ENCODE measurements at places on chromosomes 1 and 21.

- DNase-seq, result no peak
These were observed 3.2 kb downstream of the LRRC42 start for GRCh38 chr1:53949023-53949990.

DNA sequence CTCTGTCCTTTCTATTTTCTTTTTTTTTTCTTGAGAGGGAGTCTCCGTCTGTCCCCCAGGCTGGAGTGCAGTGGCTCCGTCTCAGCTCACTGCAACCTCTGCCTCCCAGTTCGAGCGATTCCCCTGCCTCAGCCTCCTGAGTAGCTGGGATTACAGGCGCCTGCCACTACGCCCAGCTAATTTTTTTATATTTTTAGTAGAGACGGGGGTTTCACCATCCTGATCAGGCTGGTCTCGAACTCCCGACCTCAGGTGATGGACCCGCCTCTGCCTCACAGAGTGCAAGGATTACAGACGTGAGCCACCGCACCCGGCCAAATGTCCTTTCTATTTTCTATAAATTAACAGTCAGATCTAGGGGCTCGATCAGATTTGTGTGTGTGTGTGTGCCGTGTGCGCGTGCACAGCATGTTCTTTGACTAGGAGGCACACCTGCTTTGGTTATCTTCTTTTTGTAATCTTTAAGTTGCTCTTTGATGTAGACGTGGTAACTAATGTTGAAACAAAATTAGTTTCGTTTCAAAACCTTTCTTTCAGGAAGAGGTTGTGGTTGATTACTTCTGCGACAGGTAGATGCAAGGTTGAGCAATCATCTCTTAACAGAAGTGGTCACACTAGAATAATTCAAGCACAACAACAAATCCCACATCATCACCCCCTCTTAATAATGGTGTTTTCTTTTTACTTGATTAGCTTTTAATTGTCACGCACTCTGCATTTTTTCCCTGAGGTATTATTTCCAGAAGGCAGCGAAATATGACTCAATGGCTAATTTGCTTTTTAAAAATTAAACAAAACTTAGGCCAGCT is 779 bp upstream of the DEGS1 start:
- DNase-seq, result no peak

DNA sequence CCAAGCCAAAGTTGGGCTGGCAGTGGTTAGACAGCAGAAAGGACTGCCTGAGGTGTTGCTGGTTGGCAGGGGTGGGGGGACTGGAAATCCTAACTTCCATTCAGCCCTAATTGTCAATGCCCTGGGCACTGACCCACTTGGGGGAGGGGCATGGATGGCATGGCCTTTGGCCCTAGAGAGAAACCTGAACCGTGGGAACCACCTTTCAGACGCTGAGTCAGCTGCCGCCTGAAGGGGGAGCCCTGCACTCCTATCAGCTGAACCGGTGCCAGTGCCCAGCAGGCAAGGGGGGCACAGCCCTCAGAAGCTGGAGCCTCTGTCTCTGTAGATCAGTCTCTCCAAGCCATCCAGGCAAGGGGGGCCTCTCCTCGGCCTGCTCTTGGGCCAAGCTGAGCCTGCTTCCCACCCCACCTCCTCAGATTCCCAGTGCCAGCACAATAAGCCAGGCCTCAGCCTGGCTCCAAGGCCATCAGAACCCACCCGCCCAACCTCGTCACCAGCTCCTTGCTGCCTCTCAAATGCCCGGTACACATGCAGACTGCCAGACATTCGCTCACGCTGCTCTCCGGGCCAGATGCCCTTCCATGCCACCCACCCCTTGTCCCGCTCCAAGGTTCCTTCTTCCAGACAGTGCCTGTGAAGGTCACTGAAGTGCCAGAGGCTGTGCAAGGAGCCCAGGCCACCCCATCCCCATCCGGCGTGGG is 11.6 kb downstream of the TINAGL1 start:
- DNase-seq, result no peak

DNA sequence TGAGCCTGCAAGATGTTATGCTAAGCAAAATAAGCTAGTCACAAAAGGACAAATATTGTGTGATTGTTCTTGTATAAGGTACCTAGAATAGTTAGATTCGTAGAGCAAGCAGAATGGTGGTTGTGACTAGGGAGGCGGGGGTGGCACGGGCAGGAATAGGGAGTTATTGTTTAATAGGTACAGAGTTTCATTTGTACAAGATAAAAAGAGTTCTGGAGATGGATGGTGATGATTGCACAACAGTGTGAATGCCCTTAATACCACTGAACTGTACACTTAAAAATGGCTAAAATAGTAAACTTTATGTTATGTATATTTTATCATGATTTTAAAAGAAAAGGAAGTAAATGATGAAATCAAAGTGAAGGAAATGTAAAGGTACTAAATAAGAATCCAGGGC is 20.6 kb downstream of the LRRC42 start:
- DNase-seq, result no peak

GRCh38 chr1:212413902-212414327 is 771 bp downstream of the PACC1 start:
- no peak for DNase-seq

GRCh38 chr1:36089393-36090121 is 865 bp downstream of the ADPRS start:
- no peak for DNase-seq

GRCh38 chr1:85447006-85447943 is 17.7 kb downstream of the DDAH1 start:
- no peak for DNase-seq

DNA sequence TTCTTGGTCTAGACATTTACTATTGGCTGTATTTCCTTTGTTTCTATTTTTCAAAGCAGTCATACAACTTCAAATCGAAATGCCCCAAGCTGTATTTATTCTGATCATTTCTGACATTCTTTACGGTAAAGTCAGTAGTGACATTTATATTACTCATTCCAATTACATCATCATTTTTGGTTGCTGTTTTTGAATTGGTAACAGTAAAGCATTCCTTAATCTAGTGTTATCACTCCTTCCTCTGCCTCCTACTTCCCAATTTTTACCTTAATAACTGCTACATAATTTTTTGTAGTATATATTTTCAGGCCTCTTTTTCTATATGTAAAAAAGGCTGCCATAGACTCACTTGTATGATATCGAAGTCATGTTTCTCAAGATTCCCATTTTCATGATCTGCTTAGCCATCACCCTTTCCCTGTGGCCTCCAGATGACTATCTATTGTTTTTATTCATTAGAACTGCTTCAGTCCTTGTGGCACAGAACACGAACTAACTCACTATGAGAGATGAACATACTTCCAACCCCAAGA is 167.2 kb downstream of the RUNX1 start:
- DNase-seq, result no peak

- DNase-seq, result no peak
These were observed 72.9 kb downstream of the IVNS1ABP start for GRCh38 chr1:185244015-185244747.

- no peak for DNase-seq
These were observed 581.0 kb downstream of the AJAP1 start for GRCh38 chr1:5235355-5235899.

DNA sequence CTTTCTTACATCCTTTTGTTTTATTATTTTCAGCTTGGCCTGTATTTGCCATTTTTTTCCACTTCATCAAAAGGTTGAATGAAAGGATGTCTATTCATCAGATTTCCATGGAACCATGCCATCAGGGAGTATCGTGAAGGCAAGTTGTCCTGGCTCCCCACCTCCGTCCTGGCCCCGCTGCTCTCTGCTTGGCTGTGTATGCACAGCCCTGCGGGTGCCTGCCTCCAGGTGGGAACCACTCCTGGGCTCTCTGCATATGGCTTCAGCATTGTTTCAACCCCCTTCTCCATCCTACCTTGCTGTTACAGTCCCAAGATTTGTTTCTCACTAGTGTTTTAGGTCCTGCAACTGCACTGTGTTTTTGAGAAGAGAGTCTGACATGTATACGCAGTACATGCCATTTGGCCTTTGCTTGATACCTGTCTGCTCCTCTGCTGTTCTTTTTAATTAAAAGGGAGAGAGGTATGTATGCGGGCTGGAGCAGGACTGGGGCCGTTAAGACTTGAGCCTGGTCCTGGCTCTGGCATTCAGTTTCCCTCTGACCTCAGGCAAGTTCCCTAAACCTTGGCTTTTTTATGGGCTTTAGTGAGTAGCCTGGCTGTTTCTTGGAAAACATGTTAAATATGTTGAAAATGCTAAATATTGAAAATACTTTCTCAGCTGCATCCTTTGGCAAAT is 69.9 kb upstream of the GCLM start:
- no peak for DNase-seq

DNA sequence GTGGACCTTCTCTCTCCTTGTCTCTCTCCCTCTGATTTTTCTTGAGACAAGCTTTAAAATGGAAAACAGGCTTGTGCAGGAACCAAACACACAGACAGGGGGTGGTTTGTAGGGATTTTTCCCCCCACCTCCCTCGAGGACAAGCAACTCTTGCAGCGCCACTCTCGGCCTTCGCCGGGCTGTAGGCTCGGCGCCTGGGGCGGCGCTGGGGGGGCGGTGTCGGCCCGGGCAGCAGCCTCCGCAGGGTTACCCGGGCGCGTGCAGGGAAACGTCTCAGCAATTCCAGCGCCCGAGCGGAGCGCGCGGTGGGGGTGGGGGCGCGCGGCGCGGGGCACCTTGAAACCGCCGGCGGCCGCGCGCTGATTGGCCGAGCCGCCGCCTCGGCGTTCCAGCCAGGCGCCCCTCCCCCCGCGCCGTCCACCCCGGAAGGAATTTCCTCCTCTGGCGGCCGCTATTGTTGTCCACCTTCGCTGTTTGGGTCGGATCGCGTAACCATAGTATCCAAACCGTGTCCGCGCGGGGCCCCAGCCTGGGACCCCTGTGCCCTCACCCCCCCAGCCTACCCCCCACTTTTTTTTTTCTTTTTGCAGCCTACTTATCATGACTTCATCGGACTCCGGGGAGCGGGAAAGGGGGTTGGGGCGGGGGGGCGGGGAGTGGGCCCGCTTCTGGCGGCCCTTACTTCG is 59.8 kb upstream of the ACOT11 start:
- peak; percentile 29 for DNase-seq
